ENCODE measurements at places on chromosomes 5 and 9.

DNA sequence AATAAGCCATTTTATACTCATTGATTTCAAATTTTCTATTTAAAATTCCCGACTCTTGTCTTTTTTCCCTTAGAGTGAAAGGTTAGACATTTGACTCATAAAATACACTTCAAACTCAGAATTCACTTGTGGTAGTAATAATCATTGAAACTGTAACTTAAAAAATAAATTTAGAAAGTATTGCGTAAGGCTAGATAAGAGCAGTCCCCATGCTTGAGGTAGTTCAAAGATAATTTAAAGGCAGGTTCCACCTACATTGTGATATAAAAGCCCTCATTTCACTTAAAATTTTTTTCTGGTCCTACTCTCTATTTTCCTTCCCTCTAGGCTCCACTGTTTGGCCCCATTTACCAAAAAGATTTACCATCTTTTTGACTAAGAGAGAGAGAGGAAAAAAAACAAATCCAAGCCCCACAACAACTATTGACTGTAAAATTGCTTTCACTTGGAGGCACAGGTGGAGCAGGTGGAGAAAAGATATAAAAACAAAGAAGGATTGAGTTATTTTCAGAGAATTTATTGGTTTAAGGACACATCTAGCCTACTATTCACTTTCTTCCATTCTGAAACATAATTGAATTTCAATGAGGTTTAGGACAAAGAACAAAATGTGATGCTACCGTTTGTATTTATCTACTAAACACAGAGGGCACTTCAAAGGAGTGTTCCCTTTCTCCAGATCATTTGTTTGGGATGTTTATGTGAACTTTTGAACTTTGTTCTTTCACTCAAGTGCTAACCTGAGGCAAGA lies 61.0 kb downstream of the FBXO4 start:
- no peak for DNase-seq

GRCh38 chr5:16975950-16976624 lies 40.0 kb upstream of the MYO10 start:
- DNase-seq, result no peak

- peak; percentile 70 for DNase-seq
These were observed at the start of gene AFAP1L1 for GRCh38 chr5:149271716-149272563. Gene AFAP1L1 (plus strand): TSS chr5:149271859. CDS start chr5:149271969, 110 bp downstream.

- no peak for DNase-seq
These were observed 43.4 kb downstream of the PPP1R2B start for GRCh38 chr5:156893517-156893916.

DNA sequence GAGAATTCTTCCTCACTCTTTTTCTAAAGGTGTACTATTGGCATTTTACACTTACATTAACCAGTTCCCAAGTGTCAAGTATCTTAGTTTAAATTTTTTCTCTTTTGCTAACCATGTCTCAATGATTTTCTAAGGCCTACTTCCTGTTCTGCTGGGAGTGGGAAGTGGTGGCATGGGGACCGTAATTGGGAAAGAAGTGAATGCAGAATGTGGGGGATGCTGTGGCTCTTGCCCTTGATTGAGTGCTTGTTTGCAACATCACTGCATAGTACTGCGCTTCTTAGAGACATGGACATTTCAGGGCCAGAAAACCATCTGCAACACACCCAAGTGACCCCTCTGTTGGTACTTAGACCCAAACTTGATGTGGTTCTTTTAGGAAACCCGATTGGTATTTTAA lies 32.8 kb downstream of the MRRF start:
- DNase-seq, result no peak

GRCh38 chr9:81113453-81114124 lies 575.8 kb downstream of the TLE1 start:
- DNase-seq, result no peak

All from HuH-7 (cell line).